Right lung (tissue), 10 donors: ENCODE measurements at places on chromosomes 3 and 15.

- no peak for DNase-seq
Measured at GRCh38 chr3:190288836-190289235, 33.4 kb downstream of the CLDN1 start.

DNA sequence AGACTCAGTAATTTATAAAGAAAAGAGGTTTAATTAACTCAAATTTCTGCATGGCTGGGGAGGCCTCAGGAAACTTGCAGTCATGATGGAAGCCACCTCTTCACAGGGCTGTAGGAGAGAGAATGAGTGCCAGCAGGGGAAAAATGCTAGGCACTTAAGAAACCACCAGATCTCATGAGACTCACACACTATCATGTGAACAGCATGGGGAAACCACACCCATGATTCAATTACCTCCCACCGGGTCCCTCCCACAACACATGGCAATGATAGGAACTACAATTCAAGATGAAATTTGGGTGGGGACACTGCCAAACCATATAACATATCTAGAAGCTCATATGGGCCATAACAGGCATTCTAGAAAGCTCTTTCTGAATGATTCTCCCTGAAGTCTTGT, 190.3 kb downstream of the WNT5A start:
- no peak for DNase-seq

DNA sequence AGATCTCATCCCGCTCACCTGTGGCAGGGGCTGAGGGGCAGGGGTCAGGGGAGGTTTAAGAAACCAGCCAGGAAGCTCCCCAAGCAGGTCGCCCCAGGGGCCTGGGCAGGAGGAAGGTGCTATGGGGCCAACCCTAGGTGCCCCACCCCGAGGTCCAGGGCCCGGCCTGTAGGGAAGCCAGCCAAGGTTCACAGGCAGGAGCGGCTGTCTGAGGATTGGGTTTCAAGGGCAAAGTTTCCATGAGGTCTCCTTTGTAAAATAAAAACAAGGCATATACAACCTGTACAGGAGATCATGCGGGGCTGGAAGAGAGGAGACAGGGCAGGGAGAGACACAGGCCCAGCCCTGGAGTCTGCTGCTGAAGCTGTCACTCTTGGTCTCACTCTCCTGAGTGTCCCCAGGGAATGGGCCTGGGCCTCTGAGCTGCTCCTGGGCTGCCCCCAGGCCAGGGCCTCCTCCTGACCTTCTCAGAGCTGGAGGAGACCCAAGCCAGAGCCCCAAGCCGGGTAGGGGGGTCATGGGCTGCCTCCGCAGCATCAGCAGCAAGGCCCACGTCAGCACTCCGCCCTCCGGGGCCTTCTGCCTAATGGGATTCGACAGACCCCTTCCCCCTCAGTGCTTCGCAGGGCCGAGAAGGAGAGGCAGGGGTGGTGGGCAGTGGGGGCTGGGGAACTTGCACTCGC, 5.5 kb downstream of the CPLX3 start:
- no peak for DNase-seq

DNA sequence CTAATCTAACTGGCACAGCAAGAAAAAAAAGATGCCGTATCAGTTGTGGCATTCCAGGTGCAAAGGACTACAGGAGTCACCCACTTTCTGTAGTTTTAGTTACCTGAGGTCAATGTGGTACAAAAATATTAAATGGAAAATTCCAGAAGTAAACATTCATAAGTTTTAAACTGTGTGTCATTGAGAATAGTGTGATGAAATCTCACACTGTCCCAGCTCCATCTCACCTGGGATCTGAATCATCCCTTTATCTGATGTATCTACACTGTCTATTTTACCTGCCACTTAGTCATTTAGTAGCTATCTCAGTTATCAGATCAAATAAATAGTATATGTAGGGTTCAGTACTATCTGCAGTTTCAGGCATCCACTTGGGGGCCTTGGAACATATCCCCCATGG, 26.7 kb downstream of the GBE1 start:
- no peak for DNase-seq

GRCh38 chr3:76551739-76552138, 488.2 kb upstream of the ROBO2 start:
- DNase-seq: no peak

DNA sequence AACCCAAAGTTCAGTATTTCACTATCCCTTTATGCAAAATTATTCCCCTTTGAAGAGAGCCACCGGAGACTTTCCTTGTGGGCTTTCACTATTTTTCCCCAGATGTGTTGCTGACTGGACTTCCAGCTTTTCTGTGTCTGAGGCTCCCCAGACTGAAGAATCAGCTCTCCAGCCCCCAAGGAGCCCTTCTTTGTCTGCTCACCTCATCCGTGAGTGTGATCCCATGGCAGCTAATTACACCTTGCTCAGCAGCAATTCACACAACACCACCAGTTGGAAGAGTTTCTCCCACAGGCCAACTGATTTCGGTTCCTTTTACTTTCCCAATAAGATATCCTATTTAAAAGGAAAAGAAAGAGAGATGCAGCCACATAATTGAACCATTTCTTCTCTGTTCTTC, 249.5 kb upstream of the TRIM42 start:
- DNase-seq: no peak

DNA sequence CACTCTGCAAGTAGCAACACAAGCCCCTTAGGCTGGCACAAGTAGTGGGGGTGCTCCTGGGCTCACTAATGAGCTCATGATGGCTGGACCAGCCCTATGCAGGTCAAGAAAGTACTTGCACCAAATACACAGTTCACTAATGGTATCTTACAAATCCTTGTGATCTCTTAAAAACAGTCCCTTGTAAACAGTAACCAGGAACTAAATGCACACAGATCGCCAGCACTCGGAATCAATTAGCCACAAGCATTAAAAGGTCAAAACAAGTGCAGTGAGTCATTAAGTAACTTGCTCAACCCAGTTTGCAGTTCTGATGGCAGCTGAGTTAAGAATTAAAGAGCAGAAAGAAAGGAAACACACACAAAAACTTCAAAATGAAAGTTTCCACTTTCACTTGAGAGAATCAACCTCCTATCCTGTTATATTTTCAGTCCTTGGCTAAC, 43.2 kb downstream of the ARHGEF3 start:
- DNase-seq: no peak

GRCh38 chr15:89818287-89818686, 3.6 kb upstream of the ANPEP start:
- no peak for DNase-seq

DNA sequence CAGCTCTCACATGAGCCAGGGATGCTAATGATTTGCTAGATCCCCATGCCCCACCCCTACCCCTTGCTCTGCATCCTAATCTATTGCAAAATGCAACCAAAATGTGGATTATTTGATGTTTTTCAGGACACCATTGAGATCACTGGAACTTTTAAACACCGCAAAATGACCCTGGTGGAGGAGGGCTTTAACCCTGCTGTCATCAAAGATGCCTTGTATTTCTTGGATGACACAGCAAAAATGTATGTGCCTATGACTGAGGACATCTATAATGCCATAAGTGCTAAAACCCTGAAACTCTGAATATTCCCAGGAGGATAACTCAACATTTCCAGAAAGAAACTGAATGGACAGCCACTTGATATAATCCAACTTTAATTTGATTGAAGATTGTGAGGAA, 29.7 kb downstream of the HDC start:
- DNase-seq: no peak

GRCh38 chr3:24589931-24590880, 95.6 kb upstream of the THRB start:
- peak; percentile 74 for DNase-seq

DNA sequence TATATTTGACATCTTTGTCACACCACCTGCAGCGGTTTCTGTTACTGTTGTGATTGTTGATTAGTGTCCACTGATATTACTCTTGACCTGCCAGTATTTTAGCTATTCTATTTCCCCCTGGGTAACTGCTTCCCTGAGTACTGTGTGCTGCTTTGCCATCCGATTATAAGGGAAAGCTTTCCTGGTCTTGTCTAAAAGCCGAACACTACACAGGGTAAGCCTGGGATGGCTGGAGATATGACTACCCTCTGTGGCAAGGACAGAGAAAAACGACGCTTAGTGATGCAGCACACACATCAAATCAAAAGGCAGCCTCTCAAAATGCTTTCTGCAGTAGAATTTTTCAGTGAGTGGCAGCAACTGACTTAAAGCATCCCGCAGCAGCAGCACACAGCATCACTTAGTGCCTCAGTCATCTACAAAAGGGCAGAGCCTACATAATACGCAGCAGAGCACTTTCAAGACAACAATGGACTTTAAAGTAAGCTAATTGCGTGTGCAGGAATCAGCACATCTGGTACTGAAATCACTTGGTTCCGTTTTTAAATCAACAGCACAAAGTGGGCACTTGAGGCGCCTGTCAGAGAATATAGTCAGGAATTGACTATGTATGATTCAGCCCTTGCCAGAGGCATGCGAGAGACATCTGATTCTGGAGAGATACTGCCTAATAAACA, 656.3 kb upstream of the TGFBR2 start:
- no peak for DNase-seq

DNA sequence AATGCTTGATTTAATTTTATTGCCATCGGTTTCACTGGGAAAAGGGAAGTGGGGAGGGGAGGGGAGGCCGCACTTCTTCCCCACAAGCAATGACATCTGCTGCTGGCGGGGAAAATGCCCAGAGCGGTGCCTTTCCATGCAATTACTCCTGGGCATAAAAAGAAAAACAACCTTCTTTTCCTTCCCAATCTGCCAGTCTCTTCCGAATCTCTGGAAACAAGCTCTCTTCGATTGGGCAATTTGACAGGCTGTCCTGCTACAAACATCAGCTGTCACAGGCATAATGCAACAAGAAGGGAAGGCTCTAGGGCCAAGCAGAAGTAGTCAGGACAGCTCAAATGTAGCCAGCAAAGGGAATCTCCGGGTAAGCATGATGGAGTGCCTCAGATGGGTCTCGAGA, 93.4 kb upstream of the STRIT1 start:
- DNase-seq: peak; percentile 79

DNA sequence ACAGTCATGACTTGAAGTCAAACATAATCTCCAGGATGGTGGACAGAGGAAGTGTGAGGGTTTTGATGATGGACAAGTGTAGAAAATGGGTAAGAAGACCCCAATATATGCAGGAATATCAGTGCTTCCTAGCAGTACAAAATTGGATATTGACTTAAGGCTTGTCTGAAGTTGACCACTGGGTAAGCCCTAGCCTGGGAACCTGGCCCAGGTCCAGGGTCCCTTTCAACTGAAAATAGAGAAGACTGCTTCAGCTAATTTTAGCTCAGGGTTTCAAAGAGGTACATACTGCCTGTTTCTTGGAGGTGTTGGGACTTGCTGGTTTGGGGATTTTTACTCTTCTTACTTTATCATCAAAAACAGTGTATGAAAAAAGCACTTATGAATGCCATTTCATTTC, 4.7 kb downstream of the NR1D2 start:
- DNase-seq: no peak

DNA sequence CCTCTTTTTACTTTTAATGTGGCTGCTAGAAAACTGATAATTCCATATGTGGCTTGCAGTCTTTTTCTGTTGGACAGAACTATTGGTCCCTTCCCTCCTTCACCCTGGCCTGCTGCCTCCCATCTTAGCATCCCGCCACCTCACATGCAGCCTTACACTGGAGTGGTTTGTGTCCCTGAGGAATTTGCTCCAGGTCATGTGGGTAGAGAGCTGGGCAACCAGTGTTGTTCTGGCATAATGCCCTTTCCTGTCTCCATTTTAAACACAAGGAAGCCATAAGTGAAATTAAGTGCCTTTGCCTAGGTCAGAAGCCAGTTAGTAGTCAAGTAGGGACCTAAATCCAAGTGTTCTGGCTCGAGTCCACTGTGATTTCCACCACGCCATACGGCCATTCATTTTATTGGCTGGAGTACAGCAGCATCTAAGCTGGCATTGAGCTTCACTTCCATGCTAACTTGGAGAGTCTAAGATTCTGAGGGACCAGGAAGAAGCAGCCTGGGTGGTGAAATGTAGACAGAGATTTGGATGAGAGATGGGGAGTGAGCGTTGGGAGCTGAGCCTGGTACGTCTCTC, 46.0 kb upstream of the PLXNA1 start:
- no peak for DNase-seq

GRCh38 chr3:180011927-180012326, 24.8 kb downstream of the PEX5L start:
- no peak for DNase-seq

DNA sequence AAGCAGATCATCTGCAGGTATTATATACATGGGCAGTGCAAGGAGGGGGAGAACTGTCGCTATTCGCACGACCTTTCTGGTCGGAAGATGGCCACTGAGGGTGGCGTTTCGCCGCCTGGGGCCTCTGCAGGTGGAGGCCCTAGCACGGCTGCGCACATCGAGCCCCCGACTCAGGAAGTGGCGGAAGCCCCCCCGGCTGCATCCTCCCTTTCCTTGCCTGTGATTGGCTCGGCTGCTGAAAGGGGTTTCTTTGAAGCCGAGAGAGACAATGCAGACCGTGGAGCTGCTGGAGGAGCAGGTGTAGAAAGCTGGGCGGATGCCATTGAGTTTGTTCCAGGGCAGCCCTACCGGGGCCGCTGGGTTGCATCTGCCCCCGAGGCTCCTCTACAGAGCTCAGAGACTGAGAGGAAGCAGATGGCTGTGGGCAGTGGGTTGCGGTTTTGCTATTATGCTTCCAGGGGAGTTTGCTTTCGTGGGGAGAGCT, 639 bp downstream of the MKRN3 start:
- DNase-seq: peak; percentile 41

DNA sequence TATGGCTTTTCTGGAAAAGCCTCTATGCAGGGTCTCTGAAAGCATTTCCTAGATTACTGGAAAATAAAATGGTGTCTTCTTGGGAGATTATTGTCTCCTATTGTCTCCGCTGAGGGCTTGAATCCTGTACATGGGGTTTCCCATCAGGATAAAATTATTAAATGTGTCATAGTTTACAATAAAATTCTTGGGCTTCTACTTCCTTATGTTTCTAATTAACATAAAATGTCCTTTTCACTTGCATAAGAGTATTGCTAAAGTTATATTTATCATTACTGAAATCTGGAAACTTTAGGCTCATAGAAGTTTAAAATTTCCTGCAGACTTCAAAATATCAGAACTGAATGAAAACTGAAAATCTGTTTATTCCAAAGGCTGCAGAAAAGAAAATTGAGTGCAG, 595.5 kb upstream of the AGTR1 start:
- no peak for DNase-seq

DNA sequence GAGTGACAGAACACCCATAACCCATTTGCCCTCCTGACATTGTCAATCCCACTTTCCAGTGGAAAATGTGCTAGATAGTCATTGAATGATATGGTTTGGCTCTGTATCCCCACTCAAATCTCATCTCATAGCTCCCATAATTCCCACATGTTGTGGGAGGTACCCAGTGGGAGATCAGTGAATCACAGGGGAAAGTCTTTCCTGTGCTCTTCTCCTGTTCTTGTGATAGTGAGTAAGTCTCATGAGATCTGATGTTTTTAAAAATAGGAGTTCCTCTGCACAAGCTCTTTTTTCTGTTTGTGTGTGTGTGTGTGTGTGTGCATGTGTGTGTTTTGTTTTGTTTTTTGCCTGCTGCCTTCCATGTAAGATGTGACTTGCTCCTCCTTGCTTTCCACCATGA, 191.7 kb downstream of the ARRDC4 start:
- DNase-seq: no peak

GRCh38 chr3:86624192-86624591, 366.8 kb downstream of the VGLL3 start:
- no peak for DNase-seq

- DNase-seq: no peak
Measured at GRCh38 chr3:43539321-43539720, 82.5 kb downstream of the ANO10 start.
